ENCODE measurements at places on chromosomes 4 and X.

- no peak for DNase-seq
Measured at GRCh38 chrX:22603060-22603459, 330.3 kb downstream of the CBLL2 start.

DNA sequence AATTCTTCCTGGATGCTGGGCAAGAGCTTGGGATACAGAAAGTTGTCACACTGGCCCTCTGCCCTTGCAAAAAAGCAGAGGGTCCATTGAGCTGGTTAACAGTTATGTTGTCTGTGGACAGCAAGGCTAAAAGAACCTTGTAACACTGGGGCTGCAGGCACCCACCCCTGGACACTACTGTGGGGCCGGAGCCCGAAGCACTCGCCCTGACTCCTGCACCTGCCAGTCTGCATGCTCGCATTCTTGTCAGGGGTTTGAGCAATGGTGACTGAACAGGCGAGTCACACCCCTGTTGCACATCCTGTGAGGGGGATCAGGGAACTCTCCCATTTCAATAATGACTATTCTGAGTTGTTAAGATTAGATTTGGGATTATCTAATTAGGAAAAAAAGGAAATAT, 23.6 kb downstream of the ADH4 start:
- DNase-seq: no peak

DNA sequence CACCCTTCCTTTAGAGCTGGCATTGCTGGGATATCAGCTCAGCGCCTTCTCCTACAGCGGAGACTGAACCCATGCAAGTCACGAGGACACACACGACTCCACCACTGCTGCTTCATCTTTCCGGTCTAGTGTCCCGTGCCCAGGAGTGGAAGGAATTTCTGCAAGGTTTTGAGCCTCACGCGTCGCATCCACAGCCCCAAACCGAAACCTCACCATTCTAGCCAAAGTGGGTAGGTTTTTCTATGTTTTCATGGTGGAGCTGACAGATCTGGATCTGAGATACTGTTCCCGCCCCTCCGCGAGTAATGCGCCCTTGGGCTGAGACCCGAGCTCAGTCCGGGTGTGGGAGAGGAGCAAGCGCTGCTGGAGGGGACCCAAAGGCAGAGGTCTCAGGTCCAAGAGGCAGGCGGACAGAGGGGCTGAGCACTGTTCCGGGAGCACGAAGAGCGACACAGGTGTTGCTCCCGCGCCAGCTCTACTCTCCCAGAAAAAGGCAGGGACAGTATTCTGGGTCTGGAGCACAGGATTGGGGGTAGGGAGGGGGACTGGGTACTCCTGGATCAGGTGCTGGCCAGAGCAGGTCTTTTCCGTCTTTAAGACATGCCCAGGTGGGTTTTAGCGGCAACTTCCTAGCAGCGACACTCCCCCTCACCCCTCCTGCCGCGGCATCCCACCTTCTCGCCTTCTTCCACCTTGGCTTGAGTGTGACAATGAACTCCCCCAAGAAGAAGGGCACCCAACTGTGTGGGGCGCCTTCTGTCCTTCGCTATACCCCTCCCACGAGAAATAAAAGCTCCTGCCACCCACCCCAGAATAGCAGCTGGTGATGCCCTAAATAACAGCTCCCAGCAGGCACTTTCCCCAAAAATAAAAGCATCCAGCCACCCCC, 1.8 kb downstream of the EPHA5 start:
- peak; percentile 33 for DNase-seq

- DNase-seq: peak; percentile 67
Measured at GRCh38 chrX:13167481-13168231, 123.2 kb upstream of the FAM9C start.

Data from GM23248 (cell line).